ENCODE measurements at places on chromosomes 3 and 15. TPM values are rescaled to one million over a fixed set of nuclear protein-coding genes. Genes with fewer than 3 reads are reported as not detected.
A peak's percentile ranks its signal among the peaks of the same experiment; 100 is the strongest.

DNA sequence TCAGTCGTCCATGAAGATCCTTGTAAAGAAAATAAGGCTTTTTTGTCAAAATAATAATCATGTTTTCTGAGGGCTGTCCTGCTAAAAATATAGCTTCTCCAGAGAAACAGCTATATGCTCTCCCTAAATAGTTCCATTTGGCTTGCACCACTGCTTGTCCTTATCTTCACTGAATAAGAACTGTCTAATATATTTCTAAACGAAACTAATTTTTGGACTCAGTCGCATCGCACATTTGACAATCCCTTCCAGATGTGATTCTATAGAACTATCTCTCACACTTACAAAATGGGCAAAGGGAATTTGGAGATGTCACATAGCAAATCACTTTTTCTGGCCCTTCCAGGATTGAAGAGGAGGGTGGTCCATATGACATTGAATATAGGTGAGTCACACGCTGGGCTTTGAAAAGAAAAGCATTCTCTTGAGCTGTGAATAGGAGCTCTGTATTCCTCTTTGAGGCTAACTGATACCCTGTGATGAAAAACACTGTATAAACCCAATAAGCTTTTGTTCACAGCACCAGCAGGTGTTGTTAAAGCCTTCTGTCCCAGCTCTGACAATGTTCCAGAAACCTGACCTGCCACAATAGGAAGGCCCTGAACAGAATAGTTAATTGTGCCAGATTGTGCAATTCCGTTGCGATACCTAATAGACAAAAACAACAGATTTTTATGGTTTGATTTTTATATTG, 1144.2 kb downstream of the ROBO2 start:
- no peak for DNase-seq

DNA sequence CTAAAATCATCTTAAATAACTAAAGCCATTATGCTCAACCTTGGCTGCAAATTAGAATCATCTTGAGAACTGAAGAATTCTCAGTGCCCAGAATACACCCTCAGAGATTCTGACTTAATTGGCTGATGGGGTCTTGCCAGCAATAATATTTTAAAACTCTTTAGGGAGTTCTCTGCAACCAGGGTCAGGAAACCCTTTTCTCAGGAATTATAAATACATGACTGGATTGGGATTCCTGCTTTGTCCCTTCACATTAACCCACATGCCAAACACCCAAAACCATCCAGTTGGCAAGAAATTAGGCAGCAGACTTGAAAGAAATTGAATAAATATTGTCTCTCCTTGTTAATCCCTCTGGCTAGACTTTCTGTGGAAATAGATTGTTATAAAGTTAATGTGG, 482.3 kb upstream of the NECTIN3 start:
- no peak for DNase-seq

- DNase-seq, result no peak
Measured at GRCh38 chr3:187085021-187085666, 54.2 kb downstream of the RPL39L start.

GRCh38 chr15:64096668-64097384, 1.0 kb downstream of the SNX1 start:
- DNase-seq, result peak; percentile 38

DNA sequence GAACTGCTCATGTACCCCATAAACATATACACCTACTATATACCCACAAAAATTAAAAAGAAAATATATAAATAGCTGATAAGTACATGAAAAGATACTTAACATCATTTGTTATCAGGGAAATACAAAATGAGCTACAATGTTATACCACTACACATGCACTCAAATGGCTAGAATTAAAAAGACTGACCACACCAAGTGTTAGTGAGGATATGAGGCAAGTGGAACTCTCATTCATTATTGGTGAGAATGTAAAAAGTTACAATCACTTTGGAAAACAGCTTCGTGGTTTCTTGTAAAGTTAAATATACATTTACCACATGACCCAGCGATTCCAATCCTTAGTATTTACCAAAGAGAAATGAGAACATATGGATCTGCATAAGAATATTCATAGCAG, 26.5 kb downstream of the EOMES start:
- no peak for DNase-seq

DNA sequence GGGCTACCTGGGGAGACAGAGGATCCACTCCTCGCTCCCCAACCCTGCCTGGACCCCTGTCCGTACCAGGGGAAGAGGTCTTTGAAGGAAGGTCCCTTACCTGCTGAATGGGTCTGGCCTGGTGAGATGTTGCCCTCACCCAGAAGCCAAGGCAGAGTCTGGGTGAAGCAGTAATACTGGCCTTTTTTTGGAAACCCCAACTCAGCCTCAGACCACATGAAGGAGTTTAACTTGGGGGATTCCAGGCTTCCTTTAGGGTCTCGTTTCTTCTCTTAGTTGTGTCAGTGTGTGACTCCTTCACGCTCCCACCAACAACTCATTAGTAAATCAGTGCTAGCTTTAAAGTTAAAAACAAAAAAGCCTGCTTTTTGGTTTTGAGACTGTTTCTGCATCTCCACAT, 45.6 kb downstream of the RTP1 start:
- DNase-seq, result no peak

Gene PP2D1
- total RNA-seq, result not detected

Gene CIB2
- 1.6 TPM for total RNA-seq

Gene FGF12
- total RNA-seq, result 0.10 TPM

Gene ZIC1
- 1.2 TPM for total RNA-seq

Gene GPR171
- not detected for total RNA-seq

Gene MYL3
- not detected for total RNA-seq

All from HFFc6 (cell line).